ENCODE measurements at places on chromosomes 13 and 19.

GRCh38 chr19:30390356-30390988 is 18.3 kb downstream of the ZNF536 start:
- DNase-seq = no peak

DNA sequence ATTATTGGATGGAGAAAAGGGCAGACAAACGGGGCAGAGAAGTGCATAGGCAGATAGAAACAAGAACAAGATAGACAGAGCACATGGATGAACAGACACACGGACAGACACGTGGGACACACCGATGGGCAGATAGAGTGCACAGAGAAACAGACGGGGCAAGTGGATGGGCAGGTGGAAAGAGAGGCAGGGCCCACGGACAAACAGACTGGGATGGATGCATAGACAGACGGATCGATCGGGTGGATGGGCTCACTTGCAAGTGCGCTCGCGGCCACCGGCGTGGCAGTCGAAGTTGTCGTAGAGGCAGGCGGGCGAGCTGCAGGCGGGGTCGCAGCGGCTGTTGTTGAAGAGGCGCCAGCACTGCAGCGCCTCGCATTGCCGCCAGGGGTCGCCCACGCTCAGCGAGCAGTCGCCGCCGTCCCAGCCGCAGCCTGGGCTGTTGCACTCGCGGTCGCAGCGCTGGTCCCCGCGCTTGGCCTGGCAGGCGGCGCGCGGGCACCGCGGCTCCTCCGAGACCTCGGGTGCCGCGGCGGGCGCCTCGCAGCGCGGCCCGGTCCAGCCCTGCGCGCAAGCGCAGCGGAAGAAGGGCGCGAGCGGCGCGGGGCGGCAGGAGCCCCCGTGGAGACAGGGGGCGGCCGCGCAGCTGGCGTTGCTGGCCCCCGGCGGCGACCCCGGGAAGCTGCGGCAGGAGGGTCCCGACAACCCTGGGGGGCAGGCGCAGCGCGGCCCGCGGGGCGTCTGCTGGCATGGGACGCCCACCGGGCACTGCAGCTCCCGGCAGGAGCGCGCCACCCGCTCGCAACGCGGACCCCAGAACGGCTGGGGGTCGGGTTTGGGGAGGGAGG is 23.3 kb downstream of the NOTCH3 start:
- DNase-seq = peak; percentile 78

DNA sequence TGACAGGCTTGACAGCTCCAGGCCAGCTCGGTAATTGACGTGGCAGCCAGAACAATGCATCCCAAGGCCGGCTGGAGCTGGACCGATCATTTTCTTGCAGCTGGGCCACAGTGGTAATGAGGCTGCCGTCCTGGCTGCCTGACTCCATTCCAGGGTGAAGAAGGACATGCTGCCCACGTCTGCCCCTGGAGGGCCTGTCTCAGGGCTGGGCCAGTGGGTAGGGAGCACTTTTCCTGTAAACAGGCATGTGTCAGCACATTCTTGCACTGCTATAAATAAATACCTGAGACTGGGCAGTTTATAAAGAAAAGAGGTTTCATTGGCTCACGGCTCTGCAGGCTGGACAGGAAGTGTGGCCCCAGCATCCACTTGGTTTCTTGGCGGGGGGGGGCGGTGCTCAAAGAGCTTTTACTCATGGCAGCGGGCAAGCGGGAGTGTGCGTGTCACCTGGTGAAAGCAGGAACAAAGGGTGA is 38.1 kb upstream of the KCTD15 start:
- peak; percentile 58 for DNase-seq

DNA sequence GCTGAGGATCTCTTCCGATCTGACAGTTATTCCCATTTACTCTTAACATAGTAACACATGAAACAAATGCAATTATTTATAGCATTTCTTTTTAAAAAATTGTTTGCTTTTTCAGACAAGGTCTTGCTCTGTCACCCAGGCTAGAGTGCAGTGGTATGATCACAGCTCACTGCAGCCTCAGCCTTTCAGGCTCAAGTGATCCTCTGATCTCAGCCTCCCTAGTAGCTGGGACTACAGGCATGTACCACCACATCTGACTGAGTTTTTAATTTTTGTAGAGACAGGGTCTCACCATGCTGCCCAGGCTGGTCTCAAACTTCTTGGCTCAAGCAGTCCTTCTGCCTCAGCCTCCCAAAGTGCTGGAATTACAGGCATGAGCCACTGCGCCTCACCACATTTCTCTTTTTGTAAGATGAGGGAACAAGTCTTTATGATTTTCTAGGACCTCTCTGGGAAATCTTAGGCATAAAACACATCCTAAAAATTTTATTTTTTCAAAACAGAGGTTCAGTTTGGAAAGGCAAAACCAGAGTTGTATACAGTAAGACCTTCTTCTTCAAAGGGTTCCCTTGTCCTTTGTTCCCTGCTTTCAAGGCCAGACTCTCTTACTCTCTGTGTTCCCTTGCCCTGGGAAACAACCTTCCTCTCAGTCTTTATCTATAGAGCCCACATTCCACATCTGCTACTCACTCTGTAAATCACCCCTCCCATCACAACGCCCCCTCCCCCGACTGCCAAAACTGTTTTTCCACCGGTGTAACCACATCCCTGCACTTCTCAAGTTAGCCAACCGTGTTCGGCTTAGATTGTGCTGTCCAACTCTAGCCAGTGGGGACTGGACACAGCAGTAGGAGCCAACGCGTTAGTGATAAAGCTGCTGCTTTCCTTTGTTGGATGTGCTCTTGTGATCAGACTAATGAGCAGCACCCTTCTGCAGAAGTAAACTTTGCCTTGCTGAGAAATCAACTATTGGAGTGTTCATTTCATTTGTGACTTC is 56.2 kb downstream of the DHRS12 start:
- no peak for DNase-seq

GRCh38 chr19:1243768-1244692 is 2.5 kb downstream of the ATP5F1D start:
- peak; percentile 64 for DNase-seq

DNA sequence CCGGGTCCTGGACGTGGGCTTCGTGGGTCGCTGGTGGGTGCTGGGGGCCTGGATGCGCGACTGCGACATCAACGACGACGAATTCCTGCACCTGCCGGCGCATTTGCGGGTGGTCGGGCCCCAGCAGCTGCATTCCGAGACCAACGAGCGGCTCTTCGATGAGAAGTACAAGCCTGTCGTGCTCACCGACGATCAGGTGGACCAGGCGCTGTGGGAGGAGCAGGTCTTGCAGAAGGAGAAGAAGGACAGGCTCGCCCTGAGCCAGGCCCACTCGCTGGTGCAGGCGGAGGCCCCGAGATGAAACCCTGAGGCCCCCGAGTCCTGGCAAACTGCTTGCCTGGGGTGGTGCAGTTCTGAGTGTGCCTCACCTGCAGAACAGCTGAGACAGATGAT is 787 bp downstream of the TIMM29 start:
- no peak for DNase-seq

DNA sequence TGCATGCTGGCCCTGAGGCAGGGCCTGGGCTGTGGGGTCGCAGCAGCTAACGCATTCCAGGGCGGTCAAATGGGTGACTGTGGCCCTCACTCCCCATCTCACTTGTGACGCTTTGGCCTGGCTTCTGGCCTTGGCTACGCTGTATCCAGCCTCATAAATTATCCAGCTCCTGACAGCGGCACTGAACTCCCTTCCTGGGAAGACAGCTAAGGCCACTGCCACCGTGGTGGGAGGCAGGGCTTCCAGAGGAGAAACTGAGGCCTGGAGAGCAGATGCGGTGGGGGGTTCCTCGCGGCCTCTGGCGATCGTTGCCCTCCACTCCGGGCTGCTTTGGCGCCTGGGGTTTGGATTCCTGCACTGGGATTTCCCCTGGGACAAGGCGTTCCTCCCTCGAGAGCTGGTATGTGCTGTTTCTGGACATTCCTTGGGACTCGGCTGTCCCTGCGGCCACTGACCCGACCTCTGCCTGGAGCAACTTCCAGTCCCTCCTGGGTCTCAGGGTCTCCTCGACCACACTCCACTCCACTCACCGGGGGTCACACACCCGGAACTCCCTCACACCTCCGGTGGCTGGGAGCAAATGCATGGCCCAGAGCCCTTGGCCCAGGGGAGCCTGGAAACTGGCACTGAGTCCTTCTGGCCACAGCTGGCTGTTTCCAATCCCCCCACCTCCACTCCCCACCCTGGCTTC is 3.4 kb downstream of the TBXA2R start:
- no peak for DNase-seq

DNA sequence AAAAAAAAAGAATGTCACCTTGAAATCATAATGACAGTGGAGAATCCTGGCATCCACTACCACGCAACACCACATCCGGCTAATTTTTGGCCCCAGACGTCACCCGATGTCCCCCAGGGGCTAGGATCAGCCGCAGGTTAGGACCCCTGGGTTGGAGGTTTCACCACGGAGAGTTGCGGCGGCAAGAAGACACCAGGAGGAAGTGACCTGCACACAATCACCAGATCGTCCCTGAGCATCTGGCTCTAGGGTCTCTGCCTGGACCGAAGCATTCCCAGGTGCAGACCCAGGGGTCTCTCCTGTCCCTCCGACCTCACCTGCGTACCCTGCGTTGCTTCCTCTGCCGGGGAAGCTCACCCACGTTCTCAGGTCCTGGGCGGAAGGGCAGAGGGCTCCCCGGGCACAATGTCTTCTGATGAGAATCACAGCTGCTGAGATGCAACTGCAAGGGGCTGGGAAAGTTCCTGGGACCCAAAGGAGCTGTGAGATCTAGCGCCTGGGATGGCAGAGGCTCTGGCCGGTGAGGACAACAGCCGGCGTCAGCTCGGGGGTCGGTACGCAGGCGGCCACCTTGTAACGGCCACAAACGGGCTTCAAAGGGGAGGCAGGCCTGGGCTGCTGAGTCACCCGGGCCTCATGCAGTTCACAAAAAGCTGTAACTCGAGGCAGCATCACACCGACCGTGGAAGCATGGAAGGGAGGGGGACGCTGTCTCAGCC is 111.2 kb downstream of the GADD45B start:
- DNase-seq = peak; percentile 45

- no peak for DNase-seq
These were observed 218.0 kb upstream of the SERP2 start for GRCh38 chr13:44155422-44156293.

- no peak for DNase-seq
These were observed 229.1 kb downstream of the KCNRG start for GRCh38 chr13:50244355-50244712.

- peak; percentile 89 for DNase-seq
These were observed 3.6 kb upstream of the KCNN4 start for GRCh38 chr19:43784241-43784980.

DNA sequence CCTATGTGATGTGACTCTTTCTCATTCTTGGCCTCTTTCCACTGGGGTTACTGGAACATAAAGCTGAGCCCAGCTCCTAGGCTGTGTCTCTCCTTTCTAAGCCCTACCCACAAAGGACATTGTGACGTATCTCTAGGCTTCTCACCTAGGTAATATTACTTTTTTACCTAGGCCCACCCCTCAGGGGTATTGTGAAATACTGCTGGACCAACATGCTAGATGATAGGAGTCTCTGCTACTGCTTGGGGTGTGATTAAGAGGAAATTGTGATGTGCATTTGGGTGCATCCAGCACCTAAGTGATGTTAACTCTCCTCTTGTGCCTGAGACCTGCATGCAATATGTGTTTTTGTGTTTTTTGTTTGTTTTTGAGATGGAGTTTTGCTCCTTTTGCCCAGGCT is 22.8 kb upstream of the ZNF254 start:
- no peak for DNase-seq

- DNase-seq = peak; percentile 83
These were observed at the start of gene ITM2B for GRCh38 chr13:48233046-48233888. Gene ITM2B (plus strand): TSS chr13:48233206. CDS start chr13:48233361, 155 bp downstream.

DNA sequence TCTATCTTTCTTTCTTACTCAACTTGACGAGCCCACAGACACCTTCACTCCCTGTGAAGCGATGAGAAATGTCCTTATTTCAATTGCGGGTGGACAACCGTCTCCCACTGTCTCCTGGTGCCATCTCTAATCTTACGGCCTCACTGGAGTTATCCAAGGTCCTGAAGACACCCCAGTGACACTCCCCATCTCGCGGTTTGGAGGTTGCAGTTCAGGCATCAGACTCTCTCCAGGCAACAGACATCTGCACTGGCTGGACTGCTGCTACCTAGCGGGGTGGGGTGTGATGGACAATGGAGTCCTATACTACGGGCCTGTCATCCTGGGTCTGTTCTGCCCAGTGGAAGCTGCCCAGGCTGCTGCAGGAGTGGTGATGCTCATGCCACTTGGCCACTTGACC is 18.3 kb upstream of the IRS2 start:
- DNase-seq = no peak

DNA sequence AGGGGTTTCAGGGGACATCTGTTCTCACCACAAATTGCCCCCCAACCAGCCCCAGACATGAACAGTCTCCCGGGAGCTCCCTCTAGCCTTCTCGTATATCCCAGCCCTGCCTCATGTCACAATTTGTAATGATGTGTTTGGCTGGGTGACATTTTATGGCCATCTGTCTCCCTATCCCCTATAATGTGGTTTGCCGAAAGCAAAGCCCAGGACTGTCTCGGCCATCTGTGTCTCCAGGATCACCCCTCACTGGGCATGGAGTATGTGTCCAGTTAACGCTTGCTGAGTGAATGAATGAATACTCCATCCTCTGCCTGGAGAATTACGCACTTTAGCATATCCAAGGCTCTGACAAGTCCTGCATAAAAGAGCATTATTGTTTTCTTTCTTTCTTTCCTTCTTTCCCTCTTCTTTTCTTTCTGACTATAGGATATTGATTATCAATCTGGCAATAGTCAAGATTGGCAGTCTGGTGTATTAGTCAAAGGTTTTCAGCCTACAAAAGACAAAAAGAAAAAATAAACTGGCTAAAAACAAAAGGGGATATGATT is 15.1 kb downstream of the HPN start:
- no peak for DNase-seq

DNA sequence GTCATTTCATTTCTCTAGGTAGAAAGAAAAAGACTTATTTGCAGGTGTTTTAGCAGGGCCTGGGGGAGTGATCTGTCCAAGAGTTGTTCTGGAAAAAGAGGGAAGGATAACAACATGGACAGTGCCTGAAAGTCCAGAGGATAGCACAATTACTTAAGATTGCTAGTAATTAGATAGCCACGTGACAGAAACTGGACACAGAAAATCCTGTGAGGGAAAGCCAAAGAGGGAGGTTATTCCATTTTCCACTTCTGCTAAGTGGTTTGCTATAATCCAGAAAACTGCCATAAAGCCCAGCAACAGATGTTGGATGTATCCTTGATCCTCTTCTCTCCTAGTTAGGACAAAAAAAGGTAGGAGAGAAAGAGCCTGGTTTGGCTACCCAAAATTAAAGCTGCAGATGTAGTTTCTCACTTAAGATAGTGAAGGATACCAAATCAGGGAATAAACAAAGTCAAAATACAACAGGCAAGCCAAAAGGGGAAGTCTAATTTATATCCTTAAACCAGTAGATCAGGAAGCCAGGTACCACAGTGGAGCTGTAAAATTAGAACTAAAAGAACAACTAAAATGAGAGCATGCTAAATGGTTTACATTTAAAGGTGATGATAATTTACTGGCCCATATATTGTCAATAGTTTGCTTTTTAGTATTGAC is 140.2 kb downstream of the VWA8 start:
- DNase-seq = no peak

Measured in urothelium cell line (cell line).